ENCODE measurements at places on chromosomes 7 and 10.
A peak's percentile ranks its signal among the peaks of the same experiment; 100 is the strongest.

GRCh38 chr10:21522631-21523406 is 2.7 kb downstream of the SKIDA1 start:
- no peak for DNase-seq

GRCh38 chr10:69965919-69966662 is 86.6 kb upstream of the MACROH2A2 start:
- no peak for DNase-seq

DNA sequence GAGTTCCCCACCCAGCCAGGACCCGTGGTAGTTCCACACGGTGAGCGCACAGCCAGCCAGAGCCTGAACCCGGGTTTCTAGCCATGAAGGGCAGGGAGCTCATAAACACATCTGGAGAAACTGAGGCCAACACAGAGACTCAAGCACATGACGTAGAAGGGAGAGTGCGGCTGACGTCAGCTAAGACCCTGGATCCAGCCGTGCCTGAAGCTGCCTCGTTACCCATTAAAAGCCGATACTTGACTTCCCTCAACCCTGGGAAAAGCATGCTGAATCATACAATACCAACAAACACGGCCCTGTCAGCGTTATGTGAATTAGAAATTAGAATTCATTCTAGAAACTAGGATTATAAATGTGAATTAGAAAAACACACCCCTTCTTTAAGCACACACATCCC is 65.2 kb upstream of the PDGFA start:
- DNase-seq: no peak

DNA sequence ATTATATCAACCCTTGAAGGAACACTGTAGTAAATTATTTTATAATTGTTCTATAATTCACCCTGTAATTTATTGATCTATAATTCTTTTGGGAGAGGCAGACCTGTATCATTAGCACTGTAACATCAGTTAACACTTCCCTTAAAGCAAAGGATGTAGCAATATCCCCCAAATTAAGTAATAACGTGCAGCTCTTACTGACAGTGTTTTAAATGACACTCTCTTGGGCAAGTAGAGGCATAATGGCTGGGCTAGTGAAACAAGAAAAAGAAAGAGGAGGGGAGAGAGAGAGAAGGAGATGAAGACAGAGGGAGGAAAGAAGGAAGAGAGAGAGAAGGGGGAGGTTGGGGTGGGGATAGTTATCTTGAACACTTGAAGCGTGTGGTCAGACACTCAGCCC is 161.0 kb upstream of the RNF32 start:
- no peak for DNase-seq

DNA sequence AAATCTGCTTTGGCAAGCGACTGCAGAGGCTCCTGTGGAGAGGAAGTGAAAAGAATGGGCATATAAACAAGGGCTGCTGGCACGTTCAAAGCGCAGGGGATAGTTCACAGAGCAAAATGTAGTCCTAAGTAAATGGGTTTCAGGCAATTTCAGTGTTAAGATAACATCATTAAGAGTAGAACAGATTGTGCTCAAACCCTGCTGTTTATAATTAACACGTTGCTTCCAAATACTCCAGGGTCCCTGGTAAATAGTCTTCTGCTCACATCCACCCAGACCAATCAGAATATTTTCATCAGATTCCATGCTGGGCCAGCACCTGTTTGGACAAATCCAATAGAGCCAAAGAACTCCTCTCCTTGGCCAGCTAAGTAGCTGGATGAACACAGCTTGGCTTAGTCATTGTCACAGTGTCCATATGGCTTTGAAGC is 81.4 kb downstream of the ORC5 start:
- DNase-seq: no peak

DNA sequence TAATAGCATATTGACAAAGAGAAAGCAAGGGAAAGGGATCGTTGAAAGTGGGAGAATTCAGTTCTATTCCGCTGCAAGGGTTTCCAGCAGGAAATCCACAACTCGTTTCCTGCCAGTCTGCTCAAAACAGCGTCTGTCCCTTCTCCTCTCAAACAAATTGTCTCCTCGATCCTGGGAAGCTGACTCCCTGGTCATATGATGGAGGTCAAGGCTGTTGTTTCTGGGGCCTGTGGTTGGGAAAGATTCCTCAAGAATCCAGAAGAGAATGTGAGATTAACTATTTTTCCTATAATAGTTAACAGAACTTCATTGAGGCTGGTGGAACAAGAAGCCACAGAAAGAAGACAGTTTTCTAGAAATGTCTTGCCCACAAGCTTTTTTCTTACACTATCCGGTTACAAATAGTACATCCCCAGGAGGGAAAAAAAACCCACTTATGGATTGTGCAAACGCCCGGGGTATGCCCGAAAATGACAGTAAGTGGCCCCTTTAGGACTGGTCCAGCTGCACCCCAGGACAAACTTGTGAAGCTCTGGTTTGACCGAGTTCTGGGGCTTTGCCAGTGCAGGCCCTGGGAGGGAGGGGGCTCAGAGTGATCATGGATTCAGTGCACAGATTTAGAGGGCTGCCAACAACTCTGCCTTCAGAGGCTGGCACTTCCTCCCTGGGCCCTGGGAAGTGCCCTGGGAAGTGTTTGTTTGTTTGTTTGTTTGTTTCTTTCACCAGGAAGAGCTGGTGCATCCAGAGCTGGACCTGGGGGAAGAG is 49.4 kb upstream of the CTBP2 start:
- no peak for DNase-seq

GRCh38 chr10:30460121-30460520 is 26.1 kb downstream of the MAP3K8 start:
- no peak for DNase-seq

- DNase-seq: peak; percentile 89
Observed at GRCh38 chr7:121916211-121916610, 43.2 kb downstream of the PTPRZ1 start.

- no peak for DNase-seq
Observed at GRCh38 chr7:26284995-26285632, 6.5 kb upstream of the SNX10 start.

DNA sequence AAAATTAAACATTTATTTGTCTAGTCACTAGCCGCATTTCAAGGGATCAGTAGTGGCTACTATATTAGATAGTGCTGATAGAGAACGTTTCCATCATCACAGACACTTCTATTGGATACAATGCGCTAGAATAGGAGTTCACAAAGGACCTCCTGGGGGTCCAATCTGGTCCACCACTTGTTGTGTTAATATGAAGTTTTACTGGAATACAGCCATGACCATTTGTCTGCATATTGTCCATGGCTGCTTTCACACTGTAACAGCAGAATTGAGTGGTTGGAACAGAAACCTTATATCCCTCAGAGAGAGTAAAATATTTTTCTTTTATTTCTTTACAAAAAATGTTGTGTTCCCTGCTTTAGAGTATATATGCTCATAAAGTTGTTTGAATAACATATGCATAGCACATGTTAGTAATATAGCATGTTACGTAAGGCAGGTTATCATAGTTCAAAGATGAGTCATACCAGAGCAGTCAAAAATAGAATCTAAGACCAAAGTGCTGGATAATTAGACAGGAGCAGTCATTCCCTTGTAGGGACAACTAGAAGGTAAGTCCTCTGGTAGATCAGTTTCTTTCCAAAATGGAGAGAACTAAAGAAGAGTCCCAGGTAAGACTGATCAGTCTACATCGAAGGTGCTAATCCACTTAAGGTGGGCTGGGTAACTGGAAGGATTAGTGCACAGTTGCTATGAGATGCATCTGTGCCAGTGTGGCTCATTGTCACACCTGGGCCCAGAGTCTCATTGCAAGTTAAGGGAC is 14.9 kb downstream of the BZW2 start:
- no peak for DNase-seq

- DNase-seq: no peak
Observed at GRCh38 chr7:107728276-107728675, 15.7 kb upstream of the CBLL1 start.

DNA sequence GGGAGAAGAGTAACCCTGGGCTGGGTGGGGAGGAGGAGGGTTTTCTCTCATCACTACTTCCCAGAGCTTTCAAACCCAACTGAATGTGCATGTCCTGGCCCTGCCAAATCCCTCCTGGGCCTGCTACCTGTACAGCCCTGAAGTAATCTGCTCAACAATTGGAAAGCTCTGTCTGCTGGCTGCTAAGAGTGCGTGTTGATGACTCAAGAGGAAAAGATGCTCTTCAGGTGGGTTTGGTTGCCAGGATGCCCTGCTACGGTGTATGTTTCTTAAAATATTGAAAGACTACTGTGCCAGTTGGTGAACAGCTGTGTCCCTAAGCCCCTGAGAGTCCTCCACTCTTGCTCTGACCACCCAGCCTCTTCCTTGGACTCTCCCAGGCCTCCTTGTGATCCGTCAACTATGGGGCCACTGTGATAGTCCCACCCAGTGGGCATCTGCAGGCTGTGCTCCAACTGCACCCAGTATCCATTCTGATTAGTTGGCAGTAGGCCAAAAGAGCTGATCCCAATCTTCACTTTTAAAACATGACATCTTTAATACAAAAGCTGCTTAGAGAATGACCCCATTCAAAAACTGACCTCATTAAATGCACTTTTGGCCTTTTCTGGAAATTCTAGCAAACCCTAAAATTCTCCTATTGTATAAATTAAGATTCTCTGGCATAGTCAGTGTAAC is 85.6 kb downstream of the AOAH start:
- no peak for DNase-seq

GRCh38 chr10:18223898-18224297 is 83.7 kb downstream of the CACNB2 start:
- no peak for DNase-seq
